ENCODE measurements at places on chromosomes 5 and 9.

- DNase-seq, result no peak
These were observed 308.1 kb downstream of the LRRC70 start for GRCh38 chr5:62886603-62887315.

DNA sequence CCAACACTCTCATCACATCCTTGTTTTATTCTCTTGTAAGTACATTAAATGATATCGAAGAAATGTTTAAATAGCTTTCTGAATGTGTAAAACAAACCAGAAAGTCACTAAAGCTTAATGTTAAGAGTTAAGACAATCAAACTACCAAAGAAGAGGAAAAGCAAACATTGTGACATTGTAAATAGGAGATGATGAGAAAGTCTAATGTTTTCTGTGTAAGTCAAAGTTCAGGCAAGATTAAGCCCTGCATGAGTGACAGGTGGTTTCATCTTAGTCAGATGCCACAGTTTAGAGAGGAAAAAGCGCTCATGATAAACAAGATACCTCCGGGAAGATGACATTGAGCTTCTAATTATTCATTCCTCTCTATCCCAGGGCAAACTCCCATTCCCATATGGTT, 50.9 kb upstream of the PHYKPL start:
- no peak for DNase-seq

DNA sequence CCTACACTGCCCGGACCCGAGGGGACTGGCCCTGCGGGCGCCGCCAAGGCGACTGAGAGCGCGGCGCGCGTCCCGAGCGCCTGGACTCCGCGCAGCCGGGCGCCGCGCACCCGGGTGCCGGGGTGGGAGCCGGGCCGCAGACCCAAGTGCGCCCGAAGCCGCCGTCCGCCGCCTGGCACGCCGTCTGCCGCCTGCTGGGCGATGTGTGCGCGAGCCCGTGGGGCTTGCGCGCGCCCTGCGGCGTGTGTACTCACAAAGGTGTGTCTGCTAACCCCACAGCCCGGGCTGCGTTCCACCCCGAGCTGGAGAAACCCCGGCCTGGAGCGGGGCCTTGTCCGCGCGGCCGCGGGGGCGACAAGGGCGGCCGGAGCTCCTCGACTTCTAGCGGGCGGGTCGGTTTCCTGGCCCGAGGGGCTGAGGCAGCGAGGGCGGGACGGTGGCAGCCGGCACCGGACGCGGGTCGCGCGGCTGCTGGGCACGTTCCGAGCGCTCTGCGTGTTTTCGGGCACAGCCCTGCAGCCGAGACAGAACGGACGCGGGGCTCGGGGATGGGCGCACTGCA, 1.1 kb upstream of the ZSWIM6 start:
- no peak for DNase-seq

GRCh38 chr5:142290577-142291299, 34.1 kb downstream of the SPRY4 start:
- DNase-seq, result no peak

DNA sequence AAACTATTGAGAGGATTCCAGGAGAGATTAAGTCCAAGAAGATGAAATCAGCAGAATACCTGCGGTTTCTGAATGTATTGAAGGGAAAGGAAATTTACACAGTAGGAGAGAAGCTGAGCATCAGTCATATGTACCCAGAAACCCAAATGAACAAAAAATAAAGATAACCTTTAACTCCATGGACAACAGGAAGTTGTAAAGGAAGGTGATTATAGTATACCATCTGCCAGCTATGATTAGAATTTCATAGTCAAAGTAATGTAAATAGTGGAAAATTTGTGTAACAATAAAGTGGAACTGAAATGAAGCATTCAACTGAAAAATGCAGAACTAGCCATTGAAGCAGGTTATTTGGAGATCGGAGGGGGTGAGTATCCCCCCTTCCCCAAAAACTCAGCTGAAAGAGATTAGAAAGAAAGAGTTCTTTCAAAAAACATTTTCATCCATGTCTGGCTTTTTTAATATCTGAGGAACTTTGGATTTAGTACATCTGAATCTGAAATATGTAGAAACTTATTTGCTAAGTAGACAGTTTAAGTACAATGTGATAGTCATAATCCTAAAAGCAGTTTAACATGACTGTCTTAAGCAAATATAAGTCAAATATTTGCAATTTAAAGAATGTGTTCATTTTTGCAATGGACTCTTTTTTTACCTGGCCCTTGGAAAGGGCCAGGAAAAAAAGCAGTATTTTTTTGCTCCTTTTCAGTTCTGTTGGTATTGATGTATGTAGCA, 58.4 kb downstream of the APC start:
- no peak for DNase-seq

DNA sequence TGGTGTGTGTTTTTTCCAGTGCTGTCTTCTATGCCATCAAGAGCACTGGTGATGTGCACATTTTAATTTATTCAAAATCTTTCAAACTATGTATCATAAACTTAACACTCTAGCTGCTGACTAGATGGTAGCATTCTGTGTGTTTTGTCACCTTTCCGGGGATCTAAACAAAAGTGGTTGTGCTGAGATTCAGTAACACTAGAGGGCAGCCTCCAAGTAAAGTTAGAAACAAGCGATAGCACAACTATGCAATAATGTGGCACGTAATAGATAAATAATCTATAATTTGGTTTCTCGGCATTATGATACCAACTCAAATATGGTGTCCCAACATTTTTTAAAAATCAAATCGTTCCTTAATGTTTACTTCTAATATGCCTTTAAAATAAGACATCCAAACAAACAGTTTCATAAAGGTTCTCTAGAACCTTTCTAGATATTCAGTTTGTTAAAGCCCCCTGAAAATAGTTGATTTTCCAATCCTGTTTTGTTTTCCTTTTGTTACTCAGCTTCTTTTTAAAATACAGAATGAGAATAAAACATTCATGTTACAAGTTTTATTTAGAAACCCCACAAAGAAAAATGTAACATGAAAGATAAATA, 16.9 kb downstream of the SEMA6A start:
- no peak for DNase-seq

- no peak for DNase-seq
These were observed 11.7 kb upstream of the OR13D1 start for GRCh38 chr9:104682642-104683041.

DNA sequence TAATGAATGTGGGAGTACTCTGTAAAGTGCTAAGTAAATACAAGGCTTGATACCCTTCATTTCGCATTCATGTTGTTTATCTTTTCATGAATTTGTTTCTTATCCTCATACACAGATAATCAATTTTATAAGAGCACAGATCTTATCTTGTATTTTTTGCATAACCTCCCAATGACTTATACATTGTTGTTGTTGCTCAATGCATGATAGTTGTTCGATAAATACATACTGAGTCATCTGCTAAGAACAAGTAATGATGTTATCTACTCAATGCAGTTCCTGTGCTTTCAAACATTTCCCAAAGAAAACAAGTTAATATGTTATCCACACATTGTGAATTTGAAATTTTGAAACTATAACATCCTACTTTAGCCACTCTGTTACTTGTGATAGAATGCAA, 60.7 kb downstream of the TAF11L14 start:
- no peak for DNase-seq

- no peak for DNase-seq
These were observed 14.1 kb downstream of the CFAP95 start for GRCh38 chr9:69834591-69835184.

GRCh38 chr5:41815663-41816229, 54.5 kb downstream of the OXCT1 start:
- DNase-seq, result no peak
